NCI-H1417 (cell line): ENCODE measurements at places on chromosomes 2 and 18.

GRCh38 chr2:219381448-219381847 is 6.3 kb downstream of the DNPEP start:
- DNase-seq: no peak

DNA sequence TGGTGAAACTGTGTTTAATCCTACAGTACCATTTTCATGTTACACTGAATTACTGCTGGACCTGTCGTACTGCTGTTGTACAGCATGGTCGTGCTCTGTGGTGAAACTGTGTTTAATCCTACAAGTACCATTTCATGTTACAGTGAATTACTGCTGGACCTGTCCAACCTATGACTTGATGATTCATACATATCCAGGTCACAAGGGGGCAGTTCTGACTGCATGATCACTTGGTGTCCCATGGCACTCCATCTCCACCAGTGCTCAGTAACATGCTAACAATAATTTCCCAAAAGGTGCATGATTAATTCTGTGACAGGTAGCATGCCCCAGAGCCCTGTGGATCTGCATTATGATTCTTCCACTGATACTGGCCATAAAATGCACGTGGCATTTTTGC is 101.6 kb downstream of the ADCYAP1 start:
- DNase-seq: no peak

DNA sequence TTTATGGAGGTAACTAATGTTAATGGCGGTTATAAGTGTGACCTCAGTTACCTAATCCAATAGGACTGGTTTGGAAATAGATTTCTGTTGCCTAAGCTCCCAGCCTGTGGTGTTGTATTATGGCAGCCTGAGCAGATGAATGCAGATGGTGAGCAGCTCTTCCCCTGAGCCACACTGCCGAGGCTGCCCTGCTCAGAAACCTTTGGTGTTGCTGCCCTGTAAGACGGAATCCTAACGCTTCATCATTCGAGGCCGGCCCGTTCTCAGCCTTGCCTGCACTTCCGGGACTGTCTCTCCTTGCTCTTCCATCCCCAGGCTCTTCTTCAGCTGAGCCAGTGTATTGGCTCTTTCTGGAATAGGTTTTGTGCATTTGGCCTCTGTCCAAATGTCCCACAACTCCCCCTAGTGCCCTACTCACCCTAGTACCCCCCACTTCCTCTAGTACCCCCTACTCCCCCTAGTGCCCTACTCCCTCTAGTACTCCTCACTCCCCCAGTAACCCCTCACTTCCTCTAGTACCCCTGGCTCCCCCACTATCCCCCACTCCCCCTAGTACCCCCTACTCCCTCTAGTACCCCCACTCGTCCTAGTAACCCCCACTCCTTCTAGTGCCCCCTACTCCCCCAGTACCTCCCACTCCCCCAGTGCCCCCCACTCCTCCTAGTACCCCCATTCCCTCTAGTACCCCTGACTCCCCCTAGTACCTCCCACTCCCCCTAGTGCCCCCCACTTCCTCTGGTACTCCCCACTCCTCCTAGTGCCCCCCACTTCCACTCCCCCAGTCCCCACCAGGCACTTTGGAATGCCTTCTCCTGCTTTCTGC is 106.0 kb upstream of the TAF1B start:
- no peak for DNase-seq

DNA sequence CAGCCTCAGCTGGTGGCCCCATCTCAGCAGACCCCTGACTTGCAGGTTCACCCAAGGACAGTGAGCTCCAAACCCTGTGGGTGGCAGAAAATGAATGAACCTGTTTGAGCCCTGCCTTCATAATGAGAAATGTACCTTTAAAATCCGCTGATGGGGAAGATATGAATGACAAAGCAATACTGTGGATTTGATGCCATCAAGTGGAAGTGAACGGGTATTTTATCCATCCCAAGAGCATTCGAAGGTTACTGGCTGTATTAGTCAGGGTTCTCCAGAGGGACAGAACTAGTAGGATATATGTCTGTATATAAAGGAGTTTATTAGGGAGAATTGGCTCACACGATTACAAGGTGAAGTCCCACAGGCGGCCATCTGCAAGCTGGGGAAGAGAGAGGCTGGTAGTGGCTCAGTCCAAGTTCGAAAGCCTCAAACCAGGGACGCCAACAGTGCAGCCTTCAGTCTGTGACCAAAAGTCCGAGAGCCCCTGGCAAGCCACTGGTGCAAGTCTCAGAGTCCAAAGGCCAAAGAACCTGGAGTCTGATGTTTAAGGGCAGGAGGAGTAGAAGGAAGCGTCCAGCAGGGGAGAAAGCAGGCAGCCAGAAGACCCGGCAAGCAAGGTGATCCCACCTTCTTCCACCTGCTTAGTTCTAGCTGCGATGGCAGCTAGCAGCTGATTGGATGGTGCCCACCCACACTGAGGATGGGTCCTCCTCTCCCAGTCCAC is 32.1 kb downstream of the TOGARAM2 start:
- peak; percentile 7 for DNase-seq

GRCh38 chr2:237421542-237422116 is 7.7 kb upstream of the COL6A3 start:
- peak; percentile 34 for DNase-seq

GRCh38 chr2:43675646-43676321 is 445 bp downstream of the C1GALT1C1L start:
- DNase-seq: no peak

DNA sequence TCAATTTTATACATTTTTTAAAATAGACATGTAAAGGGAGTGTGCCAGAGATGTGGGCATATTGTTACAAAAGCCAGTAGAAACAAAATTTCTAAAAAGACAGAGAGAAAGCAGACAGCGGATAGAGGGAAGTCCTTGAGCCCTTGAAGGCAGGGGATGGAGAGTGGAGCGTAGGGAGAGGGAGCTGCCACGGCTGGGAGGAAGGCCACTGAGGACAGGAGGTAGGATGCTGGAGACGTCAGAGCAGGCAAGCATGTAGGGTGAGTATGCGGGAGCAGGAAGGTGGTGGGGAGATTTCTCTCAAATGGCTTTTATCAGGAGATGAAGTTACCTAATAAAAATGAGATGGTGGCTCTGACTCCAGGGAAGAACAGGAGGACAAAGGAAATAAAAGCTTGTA is 24.0 kb upstream of the NCL start:
- no peak for DNase-seq

DNA sequence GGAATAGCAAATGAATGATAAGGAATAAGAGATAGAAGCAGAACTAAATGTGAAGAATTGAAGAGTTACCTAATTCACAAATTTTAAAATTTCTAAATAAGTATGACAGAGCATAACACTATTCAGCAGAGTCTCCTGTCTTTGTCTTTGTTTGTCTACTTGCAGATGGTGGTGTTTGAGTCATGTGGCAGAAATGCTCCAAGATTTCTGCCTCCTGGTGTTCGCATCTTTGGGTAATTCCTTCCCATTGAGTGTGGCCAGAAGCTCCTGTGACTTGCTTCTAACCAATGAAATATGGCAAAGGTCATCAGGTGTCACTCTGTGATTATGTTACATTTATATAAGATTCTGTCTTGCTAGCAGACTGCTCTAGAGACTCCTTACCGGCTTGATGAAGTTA is 45.6 kb upstream of the GALNT3 start:
- DNase-seq: no peak

DNA sequence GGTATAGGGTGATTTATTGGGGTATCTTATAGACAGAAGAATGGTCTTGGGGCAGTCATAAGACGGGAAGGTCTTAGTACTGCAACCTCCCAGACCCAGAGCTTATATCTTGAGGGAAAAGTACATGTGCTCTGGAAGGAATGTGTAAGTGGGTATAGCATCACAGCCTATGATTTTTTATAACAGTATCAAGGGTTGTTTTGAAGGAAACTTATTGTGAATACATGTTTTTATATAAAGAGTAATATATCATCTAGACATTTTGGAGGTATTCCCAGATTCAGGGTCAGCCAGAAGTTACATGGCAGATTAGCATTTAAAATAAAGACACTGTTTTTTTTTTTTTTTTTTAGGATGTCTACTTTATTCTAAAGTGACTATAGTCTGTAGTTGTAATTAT is 47.6 kb upstream of the STON1 start:
- no peak for DNase-seq

GRCh38 chr2:206616151-206616550 is 26.1 kb upstream of the FAM237A start:
- no peak for DNase-seq

GRCh38 chr18:36402765-36403396 is 105.4 kb downstream of the FHOD3 start:
- DNase-seq: no peak

DNA sequence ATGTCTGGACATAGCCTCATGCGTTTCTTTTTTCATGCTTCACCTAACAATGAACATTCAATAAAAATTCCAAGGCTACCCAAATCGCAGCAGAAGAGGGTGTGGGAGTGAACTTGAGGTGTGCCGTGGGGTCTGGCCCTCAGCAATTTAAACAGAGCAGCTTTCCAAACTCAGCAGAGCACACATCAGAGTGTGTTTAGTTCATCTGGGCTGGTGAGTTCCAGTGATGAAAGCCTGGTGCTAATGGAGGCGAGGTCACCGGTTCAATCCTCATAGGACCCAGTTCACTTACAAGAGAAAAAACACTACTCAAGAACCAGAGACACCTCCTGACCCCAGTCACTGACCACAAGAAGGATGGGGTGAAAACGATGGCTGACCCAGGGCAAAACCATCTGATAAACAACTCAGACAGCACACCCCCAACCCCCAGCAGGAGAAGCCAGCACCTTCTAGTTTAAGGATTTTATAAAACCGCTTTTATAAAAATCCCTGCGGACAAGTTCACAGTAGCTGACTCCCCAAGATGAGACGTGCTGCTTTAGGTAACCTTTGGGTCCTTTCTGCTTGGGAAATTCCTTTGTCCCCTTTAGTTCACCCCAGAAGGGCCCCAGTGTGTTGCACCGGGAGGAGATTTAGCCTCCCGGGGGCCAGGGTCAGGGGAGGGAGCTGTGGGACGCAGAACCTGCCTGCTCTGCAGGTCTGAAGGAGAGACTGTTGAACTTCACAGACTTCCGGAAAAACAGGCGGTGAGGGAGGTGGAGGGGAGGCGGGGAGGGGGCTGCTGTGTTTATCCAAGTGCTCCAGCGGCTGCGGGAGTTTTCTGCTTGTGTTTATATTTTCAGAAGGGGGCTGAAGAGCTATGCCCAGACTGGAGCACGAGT is 152.7 kb upstream of the SOX11 start:
- peak; percentile 78 for DNase-seq

DNA sequence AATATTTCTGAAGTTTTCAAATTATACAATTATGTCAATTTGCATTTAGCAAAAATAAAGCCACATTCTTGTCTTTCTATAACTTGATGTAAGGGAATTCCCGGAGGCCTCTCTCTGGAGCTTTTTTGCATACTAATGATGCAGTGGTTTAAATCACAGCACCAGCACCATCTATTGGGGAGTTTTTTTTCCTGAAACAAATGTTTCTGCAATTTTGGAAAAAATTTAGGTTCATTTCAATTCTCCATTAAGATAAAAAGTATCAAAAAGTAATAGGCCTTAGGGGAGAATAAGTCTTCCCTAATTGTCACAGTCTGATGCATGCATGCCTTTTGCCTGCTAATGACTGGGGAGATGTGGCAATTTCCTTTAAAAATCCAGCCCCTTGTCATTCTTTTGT is 13.5 kb downstream of the CBLN2 start:
- peak; percentile 50 for DNase-seq

GRCh38 chr18:32424696-32425095 is 46.0 kb downstream of the GAREM1 start:
- no peak for DNase-seq

DNA sequence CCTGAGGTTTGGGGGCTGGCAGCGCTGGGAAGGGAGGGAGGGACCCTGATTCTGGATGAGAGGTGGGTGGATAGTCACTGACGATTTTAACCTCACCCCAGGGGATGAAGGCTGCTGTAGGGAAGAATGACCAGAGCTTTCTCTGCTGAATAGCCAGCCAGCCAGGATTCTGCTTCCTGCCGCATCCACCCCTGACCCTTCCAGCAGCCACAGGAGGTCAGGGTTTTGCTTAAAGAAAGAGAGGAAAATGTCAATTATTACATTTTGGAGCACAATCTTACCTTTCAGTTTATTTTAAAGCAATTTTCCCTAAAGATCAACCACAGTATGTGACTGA is 217.7 kb downstream of the GBX2 start:
- no peak for DNase-seq

GRCh38 chr2:69177063-69177771 is 164.2 kb downstream of the ANTXR1 start:
- no peak for DNase-seq

DNA sequence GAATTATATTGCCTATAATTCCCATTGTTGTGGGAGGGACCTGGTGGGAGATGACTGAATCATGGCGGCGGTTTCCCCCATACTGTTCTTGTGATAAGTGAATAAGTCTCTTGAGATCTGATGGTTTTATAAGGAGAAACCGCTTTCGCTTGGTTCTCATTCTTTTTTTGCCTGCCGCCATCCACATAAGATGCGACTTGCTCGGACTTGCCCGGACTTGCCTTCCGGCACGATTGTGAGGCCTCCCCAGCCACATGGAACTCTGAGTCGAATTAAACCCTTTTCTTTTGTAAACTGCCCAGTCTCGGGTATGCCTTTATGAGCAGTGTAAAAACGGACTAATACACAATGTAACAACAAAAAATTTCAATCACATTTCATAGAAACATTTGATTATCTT is 115.8 kb downstream of the C2orf74 start:
- peak; percentile 24 for DNase-seq

GRCh38 chr2:126756125-126756524 is 100.2 kb downstream of the GYPC start:
- no peak for DNase-seq

DNA sequence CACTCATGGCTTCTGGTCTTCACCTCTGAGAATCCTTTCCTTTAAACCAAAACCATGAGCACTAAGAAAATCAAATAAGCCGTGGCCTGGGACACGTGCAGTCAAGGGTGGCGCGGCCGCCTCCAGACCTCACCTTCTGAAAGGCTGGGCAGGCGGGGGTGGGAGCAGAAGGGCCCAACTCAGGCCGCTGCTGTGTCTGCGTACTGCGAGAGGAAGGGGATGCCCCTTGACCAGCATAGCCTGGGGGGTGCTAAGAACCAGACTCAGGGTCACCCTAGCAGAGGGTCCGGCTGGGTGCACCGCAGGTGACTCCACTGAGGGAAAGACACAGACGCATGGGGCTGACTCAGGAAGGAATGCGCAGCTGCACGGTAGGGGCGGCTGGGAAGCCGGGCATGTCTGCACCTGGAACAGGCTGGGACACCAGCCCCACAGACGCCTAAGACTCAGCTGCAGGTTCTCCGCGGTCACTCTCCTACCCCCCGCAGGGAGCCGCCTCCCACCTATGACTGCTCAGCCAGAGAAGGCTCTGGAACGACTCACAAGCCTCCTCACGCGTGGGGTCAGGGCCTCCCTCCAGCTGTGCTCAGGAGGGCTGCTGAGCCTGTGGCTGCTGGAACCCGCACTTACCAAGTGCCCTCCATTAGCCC is 432.4 kb upstream of the MYT1L start:
- DNase-seq: no peak

GRCh38 chr2:71748227-71748626 is 294.9 kb downstream of the DYSF start:
- no peak for DNase-seq
